ENCODE measurements at places on chromosomes 5 and 9.

DNA sequence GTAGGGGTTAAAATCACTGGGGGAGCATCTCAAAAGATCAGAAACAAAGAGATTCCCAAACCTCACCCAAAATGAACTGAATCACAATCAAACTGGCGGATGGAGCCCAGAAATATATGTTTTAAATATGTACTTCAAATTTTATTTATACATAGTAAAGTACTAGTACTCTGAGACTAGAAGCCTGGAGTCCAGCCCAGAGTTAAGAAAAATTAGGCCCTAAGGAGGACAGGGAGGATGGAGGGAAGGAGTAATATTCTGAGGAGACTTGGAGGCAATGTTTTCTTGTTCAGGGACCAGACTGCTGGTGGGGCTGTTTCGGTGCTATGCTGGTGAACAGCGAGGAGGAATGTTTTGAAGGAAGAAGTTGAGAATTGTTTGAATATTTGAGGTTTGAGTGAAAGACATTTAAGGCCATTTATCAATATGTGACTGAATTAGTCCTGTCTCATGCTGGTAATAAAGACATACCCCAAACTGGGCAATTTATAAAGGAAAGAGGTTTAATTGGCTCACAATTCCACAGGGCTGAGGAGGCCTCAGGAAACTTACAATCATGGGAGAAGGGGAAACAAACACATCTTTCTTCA lies 552.4 kb upstream of the DAB2 start:
- no peak for DNase-seq

DNA sequence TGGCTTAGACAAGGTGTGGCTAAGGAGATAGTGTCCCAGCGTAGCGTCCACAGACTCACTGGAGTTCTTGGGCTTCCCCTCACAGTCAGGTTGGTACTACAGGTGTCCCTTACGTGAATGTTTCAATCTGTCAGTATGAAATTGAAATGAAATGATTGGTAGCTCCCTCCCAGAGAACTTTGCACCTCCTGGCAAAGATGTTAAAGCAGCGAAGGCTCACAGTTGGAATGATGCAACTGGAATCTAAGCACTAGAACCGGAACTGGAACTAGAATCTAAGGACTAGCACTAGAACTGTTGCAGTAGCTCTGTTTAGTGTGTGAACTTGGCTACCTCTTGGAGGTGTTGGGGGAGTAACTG lies 1.1 kb downstream of the SLC31A1 start:
- no peak for DNase-seq

- DNase-seq: no peak
Observed at GRCh38 chr5:42564689-42565356, 141.6 kb downstream of the GHR start.

GRCh38 chr9:19937121-19937520 lies 148.3 kb upstream of the SLC24A2 start:
- DNase-seq: no peak

- no peak for DNase-seq
Observed at GRCh38 chr5:142600611-142601358, 85.1 kb downstream of the FGF1 start.

DNA sequence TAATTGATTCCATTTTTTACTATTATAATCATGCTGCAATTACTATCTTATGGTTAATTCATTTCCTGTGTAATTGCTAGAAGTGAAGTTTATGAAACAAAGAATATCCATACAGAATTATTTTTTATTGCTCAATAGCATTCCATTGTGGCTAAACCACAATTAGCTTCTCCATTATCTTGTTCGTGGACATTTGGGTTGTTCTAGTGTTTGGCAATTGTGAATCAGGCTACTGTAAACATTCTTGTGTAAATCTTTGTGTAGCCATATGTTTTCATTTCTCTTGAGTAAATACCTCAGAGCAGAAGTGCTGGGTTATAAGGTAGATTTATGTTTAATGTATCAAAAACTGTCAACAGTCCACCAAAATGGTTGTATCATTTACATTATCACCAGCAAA lies 341.1 kb downstream of the MAT2B start:
- no peak for DNase-seq

- no peak for DNase-seq
Observed at GRCh38 chr5:181280251-181280762, 19.4 kb upstream of the TRIM52 start.

- DNase-seq: no peak
Observed at GRCh38 chr5:132052520-132052919, 7.9 kb upstream of the IL3 start.

- DNase-seq: no peak
Observed at GRCh38 chr9:35842795-35843194, 13.8 kb downstream of the TMEM8B start.

GRCh38 chr9:13450723-13451122 lies 171.2 kb upstream of the MPDZ start:
- DNase-seq: no peak

DNA sequence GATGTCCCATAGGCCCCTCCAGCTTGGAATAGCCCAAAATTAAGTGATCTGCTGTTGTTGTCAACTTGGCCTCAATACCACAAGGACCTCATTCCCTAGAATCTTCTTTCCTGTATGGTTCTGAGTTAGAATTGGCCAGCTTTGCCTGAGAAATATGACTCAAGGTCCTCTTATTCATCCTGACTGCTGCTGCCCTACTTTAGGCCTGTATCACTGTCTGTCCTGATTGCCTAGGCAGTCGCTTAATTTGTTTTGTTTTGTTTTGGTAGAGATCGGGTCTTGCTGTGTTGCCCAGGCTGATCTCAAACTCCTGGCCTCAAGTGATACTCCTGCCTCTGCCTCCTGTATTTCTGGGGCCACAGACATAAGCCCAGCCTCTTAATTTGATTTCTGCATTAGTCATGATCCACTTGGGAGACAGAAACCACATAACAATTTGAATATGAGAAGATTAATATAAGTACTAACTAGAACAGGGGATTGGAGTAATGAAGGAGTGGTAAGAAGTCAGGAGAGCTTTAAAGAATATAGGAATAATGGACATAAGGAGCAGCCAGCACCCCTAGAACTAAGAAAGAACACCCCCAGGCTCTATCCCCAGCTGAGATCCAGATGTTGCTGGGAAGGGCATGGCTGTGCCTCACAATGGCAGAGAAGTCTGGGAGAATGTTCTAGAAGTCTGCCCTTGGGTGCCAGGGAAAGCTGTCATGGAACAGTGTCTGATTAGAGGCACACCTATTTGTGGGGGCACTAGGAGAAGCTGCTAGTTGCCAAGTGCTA lies 4.6 kb downstream of the TEX53 start:
- DNase-seq: no peak

Data from T-helper 9 cell (primary cell).